ENCODE measurements at places on chromosomes 2 and 18.

GRCh38 chr2:43133336-43133707 lies 93.1 kb downstream of the ZFP36L2 start:
- no peak for DNase-seq

DNA sequence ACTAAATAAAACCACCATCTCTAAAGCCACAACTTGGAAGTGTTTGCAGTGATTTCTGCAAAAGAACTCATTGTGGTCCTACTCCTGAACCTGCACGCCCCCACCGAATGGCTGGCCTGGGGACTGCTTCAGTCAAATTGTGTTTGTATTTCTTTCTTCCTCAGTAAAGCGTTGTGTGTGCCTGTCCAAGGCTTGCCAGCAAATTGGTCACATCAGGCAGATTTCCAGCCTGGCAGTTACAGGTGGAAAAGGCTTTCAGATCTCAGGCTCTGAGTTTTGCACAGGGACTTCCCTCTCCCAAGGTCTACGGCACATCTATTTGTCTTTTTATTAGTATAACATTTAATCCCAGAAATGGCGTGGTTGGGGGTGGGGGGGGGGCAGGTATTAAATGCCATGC lies 54.0 kb upstream of the NOSTRIN start:
- no peak for DNase-seq

- DNase-seq = peak; percentile 60
These were observed 11.5 kb downstream of the SPEG start for GRCh38 chr2:219446101-219446504.

DNA sequence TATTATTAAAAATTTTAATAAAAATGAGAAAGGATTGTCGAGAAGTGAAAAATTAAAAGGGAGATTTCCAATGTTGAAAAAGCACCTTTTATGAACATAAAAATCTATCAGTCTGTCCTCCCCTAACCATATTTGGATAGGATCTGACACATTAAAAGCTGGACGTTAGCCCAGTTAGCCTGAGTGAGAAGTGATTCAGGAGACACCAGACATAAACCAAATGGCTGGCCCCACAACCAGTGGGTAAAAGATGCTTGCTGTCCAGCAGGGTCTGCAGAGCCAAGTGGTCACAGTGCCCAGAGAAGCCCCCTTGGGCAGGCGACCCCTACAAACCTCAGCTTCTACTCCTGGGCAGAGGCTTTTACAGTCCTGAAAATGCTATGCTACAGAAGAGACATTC lies 253.8 kb upstream of the LYPD1 start:
- peak; percentile 89 for DNase-seq

GRCh38 chr2:201072201-201072530 lies 365 bp downstream of the NDUFB3 start:
- no peak for DNase-seq

GRCh38 chr2:189411860-189412259 lies 29.4 kb upstream of the WDR75 start:
- peak; percentile 96 for DNase-seq

- no peak for DNase-seq
These were observed 39.3 kb downstream of the VSNL1 start for GRCh38 chr2:17579605-17580318.

DNA sequence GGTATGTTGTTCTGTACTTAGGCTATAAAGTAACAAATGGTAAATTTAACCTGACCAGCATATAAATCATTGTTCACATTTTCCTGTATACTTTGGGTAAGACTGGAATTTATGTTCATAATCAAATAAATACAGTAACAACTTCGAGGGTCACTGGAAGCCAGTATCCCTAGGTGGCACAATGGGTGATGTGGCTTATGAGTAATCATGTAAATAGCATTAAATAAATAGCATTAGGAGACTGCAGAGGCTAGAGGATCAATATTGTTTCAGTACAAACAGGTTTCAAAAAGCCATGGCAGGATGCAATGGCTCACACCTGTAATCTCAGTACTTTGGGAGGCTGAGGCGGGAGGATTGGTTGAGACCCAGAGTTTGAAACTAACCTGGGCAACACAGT lies 690.6 kb downstream of the SLC4A3 start:
- DNase-seq = no peak

DNA sequence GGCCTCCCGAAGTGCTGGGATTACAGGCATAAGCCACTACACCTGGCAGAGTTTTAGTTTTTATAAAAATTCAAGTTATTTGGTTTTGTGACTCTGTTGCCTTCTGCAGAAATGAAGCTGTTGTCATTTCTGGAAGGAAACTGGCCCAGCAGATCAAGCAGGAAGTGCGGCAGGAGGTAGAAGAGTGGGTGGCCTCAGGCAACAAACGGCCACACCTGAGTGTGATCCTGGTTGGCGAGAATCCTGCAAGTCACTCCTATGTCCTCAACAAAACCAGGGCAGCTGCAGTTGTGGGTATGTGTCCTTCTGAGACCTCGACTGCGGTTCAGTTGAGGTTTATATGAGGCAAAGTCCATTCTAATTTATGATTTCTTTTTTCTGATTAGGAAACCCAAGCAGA lies 7.2 kb downstream of the MTHFD2 start:
- no peak for DNase-seq

- no peak for DNase-seq
These were observed 30.0 kb downstream of the MEMO1 start for GRCh38 chr2:31980674-31981356.

DNA sequence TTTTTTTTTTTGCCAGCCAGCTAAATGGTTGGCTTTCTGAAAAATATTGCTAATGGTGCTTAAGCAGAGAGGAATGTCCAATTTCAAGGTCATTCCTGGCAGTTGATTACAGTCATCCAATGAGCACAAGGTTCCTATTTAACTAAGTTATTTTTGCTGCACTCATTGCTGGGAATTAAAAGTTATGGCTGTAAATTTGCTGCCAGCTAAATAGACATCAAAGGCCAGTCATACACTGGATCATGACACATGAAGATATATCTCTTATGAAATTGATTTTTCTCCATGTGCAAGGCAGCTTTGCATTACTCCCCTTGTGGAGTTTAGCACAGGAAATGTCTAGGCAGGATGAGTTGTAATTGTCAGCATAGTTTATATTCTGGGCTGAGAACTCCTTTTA lies 1898.4 kb upstream of the CELF4 start:
- peak; percentile 31 for DNase-seq

GRCh38 chr2:239359196-239359912 lies 41.5 kb downstream of the HDAC4 start:
- DNase-seq = no peak

DNA sequence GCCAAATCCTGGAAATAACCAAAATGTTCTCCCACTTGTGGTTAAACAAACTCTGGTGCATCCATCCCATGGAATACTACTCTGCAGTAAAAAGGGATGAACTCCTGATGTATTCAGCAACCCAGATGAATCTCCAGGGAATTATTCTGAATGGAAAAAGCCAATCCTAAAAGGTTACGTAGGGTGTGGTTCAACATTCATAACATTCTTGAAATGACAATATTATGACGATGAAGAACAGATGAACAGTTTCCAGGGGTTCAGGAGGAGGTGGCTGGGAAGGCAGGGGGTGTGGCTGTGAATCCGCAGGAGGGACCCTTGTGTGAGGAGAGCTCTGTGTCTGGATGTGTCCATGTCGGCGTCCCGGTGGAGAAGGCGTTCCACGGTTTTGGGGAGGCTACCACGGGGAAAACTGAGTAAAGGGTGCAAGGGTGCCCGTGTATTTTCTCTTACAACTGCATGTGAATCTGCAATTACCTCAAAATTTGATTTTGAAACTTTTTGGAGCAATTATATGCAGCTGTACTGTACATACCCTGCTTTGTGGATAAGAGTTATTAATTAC lies 47.3 kb downstream of the KCNG2 start:
- no peak for DNase-seq

DNA sequence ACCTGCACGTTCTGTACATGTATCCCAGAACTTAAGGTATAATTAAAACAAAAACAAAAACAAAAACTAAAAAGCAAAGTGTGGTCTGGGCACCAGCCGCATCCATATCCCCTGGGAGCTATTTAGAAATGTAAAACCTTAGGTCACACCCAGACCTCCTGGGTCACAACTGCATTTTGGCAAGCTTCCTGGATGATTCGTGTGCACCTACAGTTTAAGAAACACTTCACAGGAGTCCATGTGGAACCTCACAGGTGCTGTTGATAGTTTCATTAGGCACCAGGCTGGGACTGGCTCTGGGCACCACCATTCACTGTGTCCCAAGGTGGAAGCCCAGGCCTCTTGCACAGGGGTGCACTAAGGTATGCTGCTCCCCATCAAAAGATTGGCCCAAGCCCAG lies 103.6 kb upstream of the BOD1L2 start:
- no peak for DNase-seq

DNA sequence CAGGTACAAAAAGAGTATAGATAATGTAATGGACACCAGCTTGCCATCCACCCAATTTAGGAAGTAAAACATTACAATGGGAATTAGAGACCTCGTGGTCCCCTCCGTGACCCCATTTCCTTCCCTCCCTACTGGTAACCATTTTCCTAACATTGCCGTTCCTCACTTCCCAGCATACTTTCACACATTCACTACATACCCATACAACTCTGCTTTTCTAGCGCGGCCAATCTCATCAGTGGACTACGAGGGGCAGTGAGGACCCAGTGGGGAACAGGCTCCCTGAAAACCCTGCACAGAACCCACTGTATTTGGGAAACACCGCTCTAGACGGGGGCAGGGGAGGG lies 1.1 kb downstream of the ENOSF1 start:
- no peak for DNase-seq

GRCh38 chr2:40758401-40759155 lies 306.7 kb upstream of the SLC8A1 start:
- peak; percentile 9 for DNase-seq

DNA sequence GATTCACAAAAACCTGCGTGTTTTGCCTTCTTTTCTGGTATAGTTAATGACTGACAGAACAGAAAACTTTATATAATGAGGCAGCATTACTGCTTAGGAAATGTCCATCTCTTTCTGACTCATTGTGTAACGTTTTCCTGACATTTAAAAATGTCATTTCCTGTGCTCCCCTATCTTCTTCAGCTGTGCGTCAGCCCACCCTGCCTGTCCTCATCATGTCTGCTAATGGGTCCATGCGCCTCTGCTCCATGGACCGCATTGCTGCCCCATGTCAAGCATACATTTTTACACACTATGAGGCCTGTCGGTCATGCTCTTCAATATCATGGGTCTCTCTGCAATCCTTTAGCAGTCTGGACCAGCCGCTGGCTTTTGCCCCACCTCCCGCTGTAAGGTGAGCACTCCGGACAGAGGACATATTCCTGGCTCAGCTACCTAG lies 234.3 kb downstream of the CDCA7 start:
- no peak for DNase-seq

DNA sequence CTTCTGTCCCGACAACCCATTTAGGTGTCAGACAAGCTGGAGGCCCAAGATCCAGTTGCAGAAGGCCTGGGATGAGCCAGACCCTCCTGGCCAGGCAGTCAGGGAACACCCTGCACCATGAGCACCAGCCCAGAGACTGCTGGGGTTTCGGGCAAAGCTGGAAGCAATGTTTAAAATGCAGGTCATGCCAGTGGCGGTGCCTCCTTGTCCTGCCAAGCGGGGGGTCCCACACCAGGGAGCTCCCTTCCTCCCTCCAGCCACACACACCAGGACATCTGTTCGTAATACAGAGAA lies 230.2 kb downstream of the ATAD2B start:
- DNase-seq = no peak

GRCh38 chr2:188677142-188677541 lies 297.0 kb upstream of the COL3A1 start:
- DNase-seq = peak; percentile 78

DNA sequence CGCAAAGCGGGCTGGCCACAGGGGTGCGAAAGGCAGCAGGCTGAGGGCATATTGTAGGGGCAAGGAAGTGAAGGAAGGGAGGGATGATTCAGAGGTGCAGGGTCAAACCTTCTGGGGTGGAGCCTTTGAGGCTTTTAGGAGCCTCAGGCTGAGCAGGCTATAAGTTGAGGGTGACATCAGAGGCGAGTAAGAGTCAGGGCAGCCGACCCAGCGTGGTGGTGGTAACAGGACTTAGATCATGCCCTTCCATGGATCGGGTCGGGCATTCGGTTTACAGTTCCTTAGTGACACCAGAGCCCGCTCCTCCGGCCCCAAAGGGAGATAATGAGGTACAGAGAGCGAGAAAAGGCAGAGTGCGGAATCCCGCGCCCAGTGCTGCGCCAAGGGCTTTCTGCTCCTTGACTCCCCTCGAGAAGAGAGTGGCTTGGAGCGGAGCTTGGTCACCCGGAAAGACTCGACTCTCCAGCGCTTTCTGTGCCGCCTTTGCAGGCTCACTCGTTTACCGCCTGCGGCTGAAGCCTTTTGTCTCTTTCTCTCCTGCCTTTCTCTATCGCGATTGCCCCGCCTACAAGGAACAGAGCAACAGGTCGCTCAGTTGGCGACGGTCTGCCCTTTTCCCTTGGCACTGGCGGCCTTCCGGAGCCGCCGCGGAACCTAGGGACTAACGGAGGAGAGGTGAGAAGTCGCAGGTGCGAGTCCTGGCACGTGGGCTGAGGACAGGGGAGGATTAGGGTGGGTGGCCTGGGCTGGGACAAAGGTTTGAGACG lies 720 bp downstream of the LBX2 start:
- DNase-seq = no peak

DNA sequence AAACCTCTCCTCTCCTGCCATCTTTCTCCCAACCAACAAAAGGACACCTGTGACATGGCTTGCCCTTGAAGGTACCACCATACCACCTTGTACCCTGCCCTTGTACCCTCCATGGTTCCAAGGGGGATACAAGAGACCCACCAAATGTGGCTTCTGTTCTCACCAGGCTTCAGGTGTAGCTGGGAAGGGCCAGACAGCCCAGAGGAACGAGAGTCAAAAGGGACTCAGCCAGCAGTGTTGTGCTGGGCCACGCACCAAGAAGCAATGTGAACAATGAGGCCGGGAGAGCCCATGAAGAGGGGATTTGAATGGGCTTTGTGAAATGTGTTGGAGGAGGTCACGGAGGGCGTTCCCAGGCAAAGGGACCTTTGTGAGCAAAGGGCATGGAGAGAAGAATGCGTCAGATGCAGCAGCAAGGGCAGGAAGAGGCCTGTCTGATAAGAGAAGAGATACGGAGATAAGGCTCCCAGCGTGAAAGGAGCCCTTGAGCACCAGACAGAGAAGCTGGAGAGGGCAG lies 48.6 kb downstream of the PLB1 start:
- no peak for DNase-seq

- no peak for DNase-seq
These were observed 36.9 kb downstream of the NAPG start for GRCh38 chr18:10562773-10563160.

- no peak for DNase-seq
These were observed 244.1 kb upstream of the RBBP8 start for GRCh38 chr18:22688877-22689496.

- DNase-seq = no peak
These were observed 37.6 kb downstream of the EIF5B start for GRCh38 chr2:99374747-99375146.

DNA sequence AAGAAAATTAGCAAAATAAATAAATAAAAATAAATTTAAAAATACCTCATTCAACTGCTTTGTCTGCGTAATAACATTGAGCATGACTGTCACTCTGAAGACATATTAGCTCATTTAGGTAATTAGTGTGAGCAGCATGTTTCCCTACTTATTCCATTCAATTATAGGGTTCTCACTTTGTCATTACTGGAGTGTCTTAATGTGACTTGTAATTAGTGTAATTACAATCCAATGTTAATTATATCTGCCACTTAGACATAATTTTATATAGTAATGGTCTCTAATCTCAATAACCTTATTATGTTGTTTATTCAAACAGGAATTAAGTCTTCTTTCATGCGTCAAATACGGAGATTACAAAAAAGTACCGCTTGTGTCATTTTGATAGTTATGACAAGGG lies 893.9 kb upstream of the ACVR2A start:
- DNase-seq = no peak
